ENCODE measurements at places on chromosomes 4 and X. TPM values are rescaled to one million over a fixed set of nuclear protein-coding genes. Genes with fewer than 3 reads are reported as not detected.

- no peak for DNase-seq
- H3K4me3 ChIP-seq: no peak overlapping the region
- no peaks in the 10 kb centered on the region for H3K4me1 ChIP-seq
- H3K36me3 ChIP-seq: no peaks in the 10 kb centered on the region
Measured at GRCh38 chr4:113849771-113850170, 88.2 kb upstream of the CAMK2D start.

- H3K4me3 ChIP-seq: no peak overlapping the region
- DNase-seq: no peak
- H3K4me1 ChIP-seq: no peaks in the 10 kb centered on the region
- no peaks in the 10 kb centered on the region for H3K27me3 ChIP-seq
Measured at GRCh38 chr4:108247387-108248049, 78.8 kb upstream of the LEF1 start.

- H3K36me3 ChIP-seq: no peaks in the 10 kb centered on the region
- no peak for DNase-seq
- no peaks in the 10 kb centered on the region for H3K4me1 ChIP-seq
- no peak overlapping the region for H3K4me3 ChIP-seq
Measured at GRCh38 chr4:152598454-152598853, 62.6 kb upstream of the FBXW7 start.

DNA sequence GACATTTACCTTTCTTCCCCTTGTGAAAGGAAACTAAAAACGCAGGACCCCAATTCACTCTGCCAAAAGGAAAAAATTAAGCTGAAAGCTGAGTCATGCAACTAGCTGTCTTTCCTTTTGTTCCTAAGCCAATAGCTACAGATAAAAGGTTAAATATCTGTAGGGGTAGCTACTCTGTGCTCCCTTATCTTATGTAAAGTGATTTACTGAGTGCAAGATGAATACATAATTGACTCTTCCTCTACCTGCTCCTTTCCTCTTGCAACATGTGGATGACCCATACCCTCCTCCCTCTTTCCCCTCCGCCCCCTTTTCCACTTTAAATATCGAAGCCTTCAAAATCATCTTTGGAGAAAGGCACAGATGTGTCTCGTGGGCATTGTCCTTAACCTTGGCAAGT is 68.0 kb upstream of the ZNF157 start:
- H3K4me3 ChIP-seq: no peak overlapping the region
- DNase-seq: no peak
- no peaks in the 10 kb centered on the region for H3K27me3 ChIP-seq
- no peaks in the 10 kb centered on the region for H3K36me3 ChIP-seq
- no peaks in the 10 kb centered on the region for H3K4me1 ChIP-seq

The PAK3 gene
- 6.7 TPM for total RNA-seq

The PROM1 gene
- 9.7 TPM for total RNA-seq

GRCh38 chr4:120155287-120155686 is 88.6 kb upstream of the MAD2L1 start:
- no peak overlapping the region for H3K4me3 ChIP-seq
- no peak overlapping the region for H3K27ac ChIP-seq
- no peak for DNase-seq
- no peaks in the 10 kb centered on the region for H3K4me1 ChIP-seq
- no peaks in the 10 kb centered on the region for H3K36me3 ChIP-seq

The ADH1B gene
- 17.3 TPM for total RNA-seq

- H3K4me3 ChIP-seq: no peak overlapping the region
- no peaks in the 10 kb centered on the region for H3K36me3 ChIP-seq
- no peaks in the 10 kb centered on the region for H3K27me3 ChIP-seq
- no peak overlapping the region for H3K27ac ChIP-seq
- DNase-seq: no peak
Measured at GRCh38 chrX:17596061-17596460, 141.2 kb upstream of the SCML1 start.

GRCh38 chrX:132022967-132023895 is at the start of gene STK26:
TSS of gene STK26 (plus strand) at chrX:132023302. CDS start at chrX:132023618, 316 bp downstream.
- peak within 1 kb of the TSS; percentile 49 for H3K4me3 ChIP-seq
- no peaks in the 10 kb centered on the region for H3K36me3 ChIP-seq
- peak within 1 kb of the TSS; percentile 68 for H3K27ac ChIP-seq
- H3K27me3 ChIP-seq: no peaks in the 10 kb centered on the region
- no peaks in the 10 kb centered on the region for H3K4me1 ChIP-seq

- peak; percentile 5 for DNase-seq
- no peak overlapping the region for H3K27ac ChIP-seq
- H3K27me3 ChIP-seq: no peaks in the 10 kb centered on the region
- no peak overlapping the region for H3K4me3 ChIP-seq
- no peaks in the 10 kb centered on the region for H3K36me3 ChIP-seq
Measured at GRCh38 chr4:181301735-181302710, 941.2 kb upstream of the TENM3 start.

- no peak overlapping the region for H3K4me3 ChIP-seq
- no peak for DNase-seq
- H3K36me3 ChIP-seq: no peaks in the 10 kb centered on the region
- H3K27ac ChIP-seq: no peak overlapping the region
- H3K27me3 ChIP-seq: no peaks in the 10 kb centered on the region
Measured at GRCh38 chr4:8331575-8331955, 62.0 kb downstream of the HTRA3 start.

DNA sequence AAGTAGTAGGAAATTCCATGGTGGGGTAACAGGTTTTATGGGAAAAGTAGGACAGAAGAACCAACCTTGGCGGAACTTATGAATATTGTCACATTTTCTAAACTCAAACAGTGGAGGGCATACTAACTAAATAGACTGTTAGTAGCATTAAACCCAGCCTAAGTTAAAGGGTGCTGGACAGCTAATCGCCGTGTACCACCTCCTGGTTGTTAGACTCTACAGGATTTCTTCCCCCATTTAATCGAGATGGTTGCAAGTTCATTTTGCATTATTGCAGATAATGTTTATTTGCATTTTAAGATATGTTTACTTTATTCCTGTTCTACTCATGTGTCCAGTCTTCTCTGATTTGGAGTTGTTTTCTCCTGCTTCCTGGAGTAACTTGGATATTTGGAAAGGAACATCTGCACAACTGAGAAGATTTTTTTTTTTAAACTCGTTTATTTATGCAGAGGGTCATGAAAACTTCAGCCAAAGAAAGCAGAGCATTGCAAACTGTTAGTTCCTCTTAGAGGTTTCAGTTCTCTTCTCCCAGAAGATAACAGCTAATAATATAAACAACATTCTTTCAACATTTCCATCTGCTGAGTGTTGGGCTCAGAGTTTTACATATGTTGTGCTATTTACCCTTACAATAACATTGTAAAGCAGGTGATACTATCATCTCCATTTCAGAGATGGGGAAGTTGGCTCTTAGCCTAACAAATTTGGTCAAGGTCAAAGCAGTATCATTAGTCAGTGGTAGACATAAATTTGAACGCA is 51.5 kb upstream of the TBC1D9 start:
- no peaks in the 10 kb centered on the region for H3K36me3 ChIP-seq
- H3K27ac ChIP-seq: no peak overlapping the region
- H3K4me1 ChIP-seq: no peaks in the 10 kb centered on the region
- no peak overlapping the region for H3K4me3 ChIP-seq
- no peaks in the 10 kb centered on the region for H3K27me3 ChIP-seq

The TRAPPC2 gene
- total RNA-seq: 20.2 TPM

DNA sequence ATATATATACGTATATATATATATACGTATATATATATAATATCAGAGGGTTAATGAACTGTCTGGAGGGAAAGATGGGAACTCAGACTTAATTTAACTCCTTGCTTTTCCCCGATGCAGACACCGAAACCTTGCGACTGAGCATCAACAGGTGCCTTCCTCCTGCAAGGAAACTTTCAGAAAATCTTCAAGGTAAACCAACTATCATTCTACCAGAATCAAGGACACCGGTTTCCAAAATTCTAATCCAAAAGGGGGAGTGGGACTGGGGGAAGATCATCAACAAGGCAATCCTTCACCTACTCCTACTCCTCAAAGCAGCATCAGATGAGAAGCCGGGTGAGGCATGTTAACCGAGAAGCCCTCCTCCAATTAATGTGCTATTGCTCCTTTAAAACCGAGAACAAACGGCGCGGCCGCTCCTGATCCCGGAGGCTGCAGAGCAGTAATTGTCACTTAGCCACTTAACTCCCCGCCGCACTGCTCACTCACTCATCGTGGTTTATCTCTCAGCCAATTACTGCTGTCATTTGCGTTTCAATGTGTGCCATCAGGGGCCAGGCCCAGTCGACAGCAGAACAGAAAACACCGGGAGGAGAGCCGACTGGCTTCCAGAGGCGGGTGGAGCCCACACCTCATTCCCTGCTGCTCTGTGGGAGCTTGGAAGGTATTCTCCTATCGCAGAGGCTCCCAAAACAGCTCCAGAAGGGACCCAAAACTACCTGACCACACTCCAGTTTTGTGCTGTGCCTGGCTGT is 61.7 kb downstream of the MAML3 start:
- H3K27me3 ChIP-seq: no peaks in the 10 kb centered on the region
- peak; percentile 32 for DNase-seq
- H3K27ac ChIP-seq: peak overlapping the region; percentile 76
- peaks cover 21% of the 10 kb centered on the region for H3K4me1 ChIP-seq

The DRP2 gene
- total RNA-seq: 1.9 TPM
